Left kidney (tissue), 8 donors: ENCODE measurements at places on chromosomes 11 and 22.

- no peak for DNase-seq
Observed at GRCh38 chr11:1060852-1061616, 13.6 kb upstream of the MUC2 start.

DNA sequence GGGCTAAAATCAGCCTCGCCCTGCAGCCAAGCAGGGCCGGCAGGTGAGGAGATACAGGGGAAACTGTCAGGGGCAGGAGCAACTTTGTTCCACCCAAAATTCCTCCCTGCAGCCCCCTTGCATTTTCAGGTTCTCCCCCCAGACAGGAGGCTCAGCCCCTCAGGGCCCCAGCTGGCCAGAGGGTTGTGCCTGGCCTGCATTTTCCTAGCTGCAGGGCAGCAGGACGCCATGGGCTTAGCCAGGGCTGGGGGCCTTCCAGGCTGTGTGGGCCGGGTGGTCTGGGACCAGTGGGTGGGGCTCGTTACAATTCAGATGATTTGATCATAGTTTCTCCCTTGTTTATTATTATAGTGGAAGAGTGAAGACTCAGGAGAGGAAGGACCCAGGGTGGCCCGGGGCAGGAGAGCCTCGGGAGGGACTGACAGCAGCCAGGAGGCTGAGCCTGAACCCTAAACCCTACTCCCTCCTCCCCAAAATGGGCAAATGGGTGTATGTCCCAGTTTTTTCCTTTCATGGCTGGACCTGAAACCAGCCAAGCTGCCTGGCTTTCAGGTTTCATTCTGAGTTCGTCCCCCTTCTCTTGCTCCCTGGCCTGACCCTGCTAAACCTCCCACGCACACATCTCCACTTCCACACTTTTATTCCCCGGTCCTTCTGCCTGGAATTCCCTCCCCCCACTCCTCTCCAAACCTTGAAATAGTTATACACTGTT, 40.0 kb downstream of the AHNAK start:
- no peak for DNase-seq

GRCh38 chr11:12199231-12199948, 89.0 kb downstream of the MICAL2 start:
- DNase-seq, result no peak

GRCh38 chr11:97965849-97966646, 1054.7 kb upstream of the CNTN5 start:
- no peak for DNase-seq

DNA sequence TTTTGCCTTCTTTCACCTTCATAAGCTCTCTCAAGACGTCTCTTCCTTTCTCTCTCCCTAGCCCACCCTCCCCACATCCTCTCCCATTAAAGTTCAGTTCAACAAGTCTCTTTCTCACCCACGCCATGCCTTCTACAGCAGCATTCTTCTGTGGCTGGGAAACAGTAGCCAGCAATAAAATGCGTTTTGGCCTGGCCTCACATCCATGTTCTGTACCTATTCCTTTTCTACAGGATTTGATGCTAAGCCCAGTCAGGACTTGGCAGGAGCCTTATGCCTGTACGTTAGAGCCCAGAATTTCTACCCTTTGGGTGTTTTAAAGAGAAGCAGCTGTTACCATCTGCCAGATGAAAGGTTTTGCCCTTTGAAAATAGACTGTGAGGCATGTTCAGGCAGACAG, 7.1 kb upstream of the CD44 start:
- no peak for DNase-seq

- no peak for DNase-seq
Observed at GRCh38 chr11:67177399-67178281, 58.6 kb downstream of the KDM2A start.

DNA sequence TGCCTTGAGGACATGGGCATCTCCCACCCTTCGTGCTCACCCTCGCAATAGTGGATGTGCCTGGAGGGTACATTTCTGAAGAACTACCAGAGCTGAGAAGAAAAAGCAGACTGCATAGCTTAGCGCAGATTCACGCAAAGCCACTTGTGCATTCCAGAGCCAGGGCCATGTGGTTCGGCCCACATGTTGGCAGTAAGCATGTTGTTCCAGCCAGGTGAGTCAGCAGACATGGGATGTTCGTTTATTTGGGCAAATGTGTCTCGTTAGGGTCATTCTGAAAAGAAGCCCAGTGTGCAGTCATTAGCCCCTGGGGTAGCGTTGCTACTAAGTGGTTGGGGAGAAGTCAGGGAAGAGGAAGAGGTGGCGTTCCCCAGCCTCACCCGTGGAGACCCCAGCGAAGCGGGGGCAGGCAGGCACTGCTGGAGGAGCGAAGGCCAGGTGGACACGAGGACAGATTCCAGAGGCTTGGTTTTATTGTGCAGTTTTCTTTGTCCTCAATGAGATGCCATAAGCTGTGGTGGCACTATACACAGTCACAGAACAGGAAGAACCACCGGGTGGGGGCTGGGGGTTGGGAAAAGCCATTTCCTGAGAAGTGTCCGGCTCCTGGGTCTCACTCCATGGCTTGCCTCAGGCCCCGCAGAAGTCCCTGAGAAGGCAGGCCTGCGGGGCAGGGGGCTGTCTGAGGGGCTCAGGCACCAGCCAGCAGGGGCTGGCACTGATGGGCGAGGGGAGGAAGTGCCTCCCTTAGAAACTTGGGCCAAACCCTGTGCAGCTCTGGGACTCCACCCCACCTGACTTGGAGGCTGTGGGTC, 5.0 kb downstream of the THY1 start:
- no peak for DNase-seq

DNA sequence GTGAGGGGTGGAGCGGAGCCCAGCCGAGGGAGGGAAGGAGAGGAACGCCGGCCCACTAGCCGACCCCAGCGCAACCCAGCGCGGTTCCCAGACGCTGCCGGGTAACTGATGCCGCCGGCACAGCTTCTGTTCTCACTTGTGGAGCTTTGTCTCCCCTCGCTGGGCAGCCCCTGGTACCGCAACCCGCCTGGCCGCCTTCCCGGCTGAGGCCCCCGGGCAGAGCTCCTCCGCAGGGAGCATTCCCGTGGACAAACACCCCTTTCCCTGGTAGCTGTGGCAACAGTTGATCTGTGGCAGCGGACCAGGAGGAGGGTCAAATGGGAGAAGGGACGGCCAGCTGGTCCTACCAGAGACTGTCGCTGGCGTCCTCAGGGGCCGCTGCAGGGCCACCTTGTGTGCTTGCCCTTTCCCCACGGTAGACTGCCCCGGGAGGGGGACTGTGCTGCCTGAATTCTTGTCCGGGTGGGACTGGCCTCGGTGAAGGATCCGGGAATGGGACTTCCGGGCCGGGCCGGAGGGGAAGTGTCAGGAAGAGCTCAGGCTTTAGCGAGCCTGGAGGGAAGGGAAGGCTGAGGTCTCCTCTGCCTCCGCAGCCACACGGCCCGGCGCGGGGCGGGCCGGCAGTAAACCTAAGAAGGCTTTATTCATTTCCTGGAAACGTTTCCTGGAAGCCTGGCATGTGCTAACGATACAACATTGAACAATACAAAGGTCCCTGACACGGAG, 468.0 kb downstream of the OPCML start:
- peak; percentile 88 for DNase-seq

- no peak for DNase-seq
Observed at GRCh38 chr11:68889948-68890446, 13.6 kb downstream of the MRPL21 start.

DNA sequence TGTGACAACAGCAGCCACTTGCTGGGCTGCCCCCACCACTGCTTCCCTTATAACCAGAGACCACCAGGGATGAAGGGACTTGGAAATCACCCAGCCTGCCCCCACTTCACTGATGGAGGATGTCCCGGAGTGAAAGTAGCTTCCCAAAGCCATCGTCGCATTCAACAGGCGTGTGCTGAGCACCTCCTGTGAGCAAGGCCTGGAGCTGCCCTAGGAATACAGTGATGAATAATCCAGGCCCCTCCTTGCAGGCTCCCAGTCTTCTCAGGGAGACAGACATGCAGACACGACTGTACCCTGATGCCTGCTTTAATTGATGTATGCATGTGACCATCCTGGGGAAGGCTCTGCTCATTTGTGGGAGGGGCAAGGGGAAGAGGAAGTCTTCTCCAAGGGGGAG, 22.6 kb downstream of the PTPN5 start:
- no peak for DNase-seq

- DNase-seq, result no peak
Observed at GRCh38 chr11:1156506-1157340, 1.0 kb upstream of the MUC5AC start.

DNA sequence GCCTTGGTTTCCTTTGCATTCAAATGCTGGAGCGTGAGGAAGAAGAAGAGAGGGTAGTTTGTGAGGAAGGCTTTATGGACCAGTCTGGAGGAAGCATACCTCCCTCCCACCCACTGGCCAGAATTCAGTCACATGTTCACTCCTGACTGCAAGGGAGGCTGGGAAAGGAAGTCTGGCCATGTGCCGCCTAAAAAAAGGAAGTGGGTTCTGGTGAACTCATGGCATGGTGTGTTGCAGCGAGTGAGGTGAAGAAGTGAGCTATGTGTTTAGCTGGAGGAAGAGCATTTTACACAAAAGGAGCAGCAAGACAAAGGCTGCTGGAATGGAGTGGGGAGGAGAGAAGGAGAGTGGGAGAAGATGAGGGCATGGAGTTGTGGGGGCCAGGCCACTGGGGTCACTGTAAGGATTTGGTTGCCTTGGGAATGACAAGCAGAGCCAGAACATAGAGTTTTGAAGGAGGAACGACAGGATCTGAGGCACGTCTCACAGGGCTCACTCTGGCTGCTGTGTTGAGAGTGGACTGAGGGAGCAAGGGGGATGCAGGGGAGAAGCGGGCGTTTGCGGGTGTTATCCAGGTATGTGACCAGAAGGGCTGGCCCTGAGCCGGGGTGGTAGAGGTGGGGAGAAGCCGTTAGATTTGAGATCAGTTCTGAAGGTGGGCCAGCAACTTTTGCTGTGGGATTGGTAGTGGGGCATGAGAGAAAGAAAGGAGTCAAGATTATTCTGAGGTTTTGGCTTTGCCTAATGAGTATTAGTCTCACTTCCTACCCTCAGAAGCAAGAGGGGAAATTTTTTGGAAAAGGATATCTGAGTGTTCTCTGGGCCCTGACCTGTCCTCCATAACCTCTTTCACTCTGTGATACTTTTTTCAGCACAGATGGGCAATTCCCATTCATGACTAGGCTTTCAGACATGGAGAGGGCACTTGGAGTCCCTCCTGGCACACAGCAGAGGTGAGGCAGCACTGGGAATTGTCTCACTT, 26.4 kb downstream of the BMAL1 start:
- no peak for DNase-seq

DNA sequence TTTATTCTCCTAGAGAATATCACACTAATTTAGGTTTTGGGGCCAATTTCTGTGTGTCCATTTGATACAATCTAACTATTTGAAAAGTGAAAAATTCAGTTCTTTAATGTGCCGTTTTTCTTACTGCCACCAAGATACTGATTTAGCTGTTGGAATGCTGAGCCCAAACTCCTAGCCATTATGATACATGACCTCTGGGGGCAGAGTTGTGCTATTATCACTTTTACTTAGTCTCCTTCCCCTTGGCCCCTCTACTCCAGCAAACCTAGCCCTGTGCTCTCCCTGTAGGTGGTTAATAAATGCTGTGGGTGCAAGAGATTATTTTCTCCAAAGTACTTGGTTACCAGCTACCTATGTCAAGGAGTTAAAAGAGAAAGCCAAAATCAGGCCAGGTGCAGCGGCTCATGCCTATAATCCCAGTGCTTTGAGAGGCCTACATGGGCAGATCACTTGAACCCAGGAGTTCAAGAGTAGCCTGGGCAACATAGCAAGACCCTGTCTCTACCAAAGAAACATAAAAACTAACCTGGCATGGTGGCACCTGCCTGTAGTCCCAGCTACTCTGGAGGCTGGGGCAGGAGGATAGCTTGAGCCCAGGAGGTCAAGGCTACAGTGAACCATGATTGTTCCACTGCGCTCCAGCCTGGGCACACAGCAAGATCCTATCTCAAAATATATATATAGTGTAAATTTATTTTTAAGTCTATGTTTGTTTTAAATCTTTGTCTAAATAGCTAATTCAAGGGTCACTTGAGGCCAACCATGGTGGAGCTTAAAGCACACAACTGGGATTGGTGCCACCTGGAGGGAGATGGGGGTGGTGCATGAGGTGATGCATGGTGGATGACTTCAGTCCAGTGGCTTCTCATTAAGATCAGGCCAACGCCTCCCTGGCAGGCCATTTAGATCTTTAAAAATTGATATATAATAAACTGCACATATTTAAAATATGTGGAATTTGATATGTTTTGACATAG, 193.2 kb upstream of the PLET1 start:
- no peak for DNase-seq

DNA sequence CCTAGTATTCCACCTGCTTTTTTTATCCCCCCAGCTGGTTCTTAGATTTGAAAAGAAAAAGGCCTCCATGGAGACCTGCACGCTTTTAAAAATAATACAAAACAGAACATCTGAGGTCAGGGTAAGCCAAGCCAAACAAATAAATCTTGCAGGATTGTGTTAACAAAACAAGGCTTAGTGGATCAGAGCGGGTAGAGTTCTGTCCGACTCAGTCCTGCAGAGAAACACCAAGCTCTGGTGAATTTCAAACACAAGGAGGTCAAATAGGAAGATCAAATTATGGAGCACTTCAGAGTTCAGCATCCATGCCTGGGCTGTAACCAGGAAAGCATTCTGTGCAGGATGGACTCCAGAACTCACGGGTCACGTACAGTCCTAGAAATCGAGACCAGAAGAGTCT, 86.9 kb downstream of the SYN3 start:
- DNase-seq, result no peak

DNA sequence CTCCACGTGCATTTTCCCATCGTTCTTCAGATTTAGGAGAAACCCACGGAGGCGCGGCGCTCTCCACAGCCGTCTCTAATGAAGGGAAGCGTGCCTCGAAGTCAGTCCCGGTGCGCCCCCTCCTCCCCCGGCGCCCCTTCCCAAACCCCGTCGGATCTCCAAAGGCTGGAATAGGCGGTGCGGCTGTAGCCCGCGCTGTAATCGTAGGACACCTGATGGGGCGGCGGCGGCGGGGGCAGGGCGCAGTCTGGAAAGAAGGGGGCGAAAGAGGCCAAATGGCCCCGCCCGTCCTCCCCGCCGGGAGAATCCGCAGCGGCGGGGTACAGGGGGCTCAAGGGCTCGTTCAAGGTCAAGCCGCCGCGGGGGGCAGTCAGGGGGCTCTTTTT, 1.3 kb downstream of the FAM181B start:
- DNase-seq, result no peak

GRCh38 chr11:12083380-12083779, 27.0 kb upstream of the MICAL2 start:
- no peak for DNase-seq

DNA sequence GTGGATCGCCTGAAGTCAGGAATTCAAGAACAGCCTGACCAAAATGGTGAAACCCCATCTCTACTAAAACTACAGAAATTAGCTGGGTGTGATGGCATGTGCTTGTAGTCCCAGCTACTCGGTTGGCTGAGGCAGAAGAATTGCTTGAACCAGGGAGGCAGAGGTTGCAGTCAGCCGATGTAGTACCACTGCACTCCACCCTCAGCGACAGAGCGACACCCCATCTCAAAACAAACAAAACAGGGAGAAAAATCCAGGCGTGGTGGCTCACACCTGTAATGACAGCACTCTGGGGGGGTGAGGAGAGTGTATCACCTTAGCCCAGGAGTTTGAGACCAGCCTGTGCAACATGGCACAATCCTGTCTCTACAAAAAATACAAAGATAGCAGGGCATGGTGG, 802.3 kb upstream of the ARHGAP42 start:
- DNase-seq, result no peak
